ENCODE measurements at places on chromosomes 11 and 22. TPM values are rescaled to one million over a fixed set of nuclear protein-coding genes. Genes with fewer than 3 reads are reported as not detected.
A peak's percentile ranks its signal among the peaks of the same experiment; 100 is the strongest.

The ART1 gene
- total RNA-seq, result 5.6 TPM

DNA sequence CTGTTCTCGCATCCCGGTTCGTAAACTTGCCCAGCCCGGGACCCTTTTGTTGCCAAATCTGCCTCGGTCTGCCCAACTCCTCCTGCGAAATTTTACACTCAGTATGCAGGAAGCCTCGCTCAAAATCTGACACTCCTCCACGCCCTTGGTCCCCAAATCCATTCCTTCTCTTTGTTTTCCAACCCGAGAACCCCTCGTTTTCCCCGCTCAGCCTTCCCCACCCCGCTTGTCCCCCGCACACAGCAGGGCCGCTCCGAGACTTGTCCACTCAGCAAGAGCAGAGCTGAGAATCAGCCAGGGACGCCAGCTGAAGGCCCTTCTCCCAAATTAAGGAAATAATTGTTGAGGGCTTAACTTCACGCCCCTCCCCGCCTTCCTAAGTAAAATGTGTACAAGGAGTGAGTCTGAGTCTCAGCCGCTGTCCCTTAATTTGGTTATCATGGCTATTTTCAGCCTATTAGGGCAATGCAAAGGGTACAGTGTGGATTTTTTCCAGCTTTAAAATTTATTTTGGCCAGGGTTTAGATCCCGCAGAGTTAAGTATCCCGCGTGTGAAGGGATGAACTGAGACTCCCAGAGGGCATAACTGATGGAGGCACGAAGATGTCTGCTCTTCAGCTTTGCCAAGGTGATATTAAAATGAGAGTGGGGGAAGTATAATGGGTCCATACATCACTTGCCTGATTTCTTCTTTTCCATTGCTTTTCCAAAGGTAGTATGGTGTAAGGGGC, 581 bp upstream of the FBXO3 start:
- no peaks in the 10 kb centered on the region for H3K36me3 ChIP-seq
- H3K27ac ChIP-seq, result peak overlapping the region; percentile 87
- peak overlapping the region; percentile 85 for H3K4me3 ChIP-seq
- H3K27me3 ChIP-seq, result no peaks in the 10 kb centered on the region

- DNase-seq, result no peak
- H3K27me3 ChIP-seq, result no peaks in the 10 kb centered on the region
- H3K4me3 ChIP-seq, result no peak overlapping the region
- peak overlapping the region; percentile 39 for H3K27ac ChIP-seq
- no peaks in the 10 kb centered on the region for H3K36me3 ChIP-seq
Measured at GRCh38 chr22:27820896-27821866, 19.6 kb upstream of the MN1 start.

DNA sequence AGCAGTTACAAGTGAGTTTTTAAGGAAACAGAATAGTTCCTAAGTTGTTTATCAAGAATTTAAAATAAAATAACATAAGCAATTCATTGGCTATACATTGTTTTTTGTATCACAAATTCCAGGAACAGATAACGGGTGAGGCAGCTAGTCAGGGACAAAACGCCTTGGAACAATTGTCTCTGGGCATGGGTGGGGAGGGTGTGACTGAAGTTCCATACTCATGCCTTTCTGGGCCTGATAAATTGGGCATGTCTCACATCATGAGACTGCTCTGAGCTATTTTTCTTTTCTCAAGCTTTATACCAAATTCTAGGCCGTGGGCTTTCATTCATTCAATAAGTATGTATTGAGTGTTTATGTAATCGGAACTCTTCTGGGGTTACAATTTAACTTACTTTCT, 21.6 kb downstream of the FOLR3 start:
- H3K27me3 ChIP-seq, result no peaks in the 10 kb centered on the region
- H3K4me3 ChIP-seq, result no peak overlapping the region
- DNase-seq, result no peak
- H3K4me1 ChIP-seq, result no peaks in the 10 kb centered on the region
- H3K36me3 ChIP-seq, result no peaks in the 10 kb centered on the region
- no peak overlapping the region for H3K27ac ChIP-seq

The TRIM6 gene
- total RNA-seq, result 0.64 TPM

The CABP7 gene
- total RNA-seq, result not detected

The OR5A1 gene
- total RNA-seq, result not detected

- H3K27me3 ChIP-seq, result no peaks in the 10 kb centered on the region
- no peaks in the 10 kb centered on the region for H3K36me3 ChIP-seq
- no peak overlapping the region for H3K27ac ChIP-seq
- H3K4me3 ChIP-seq, result no peak overlapping the region
- no peak for DNase-seq
- H3K4me1 ChIP-seq, result peaks cover 12% of the 10 kb centered on the region
Measured at GRCh38 chr22:43238526-43239006, 51.6 kb upstream of the TTLL12 start.

- no peaks in the 10 kb centered on the region for H3K27me3 ChIP-seq
- H3K36me3 ChIP-seq, result no peaks in the 10 kb centered on the region
- no peak for DNase-seq
Measured at GRCh38 chr11:10122326-10123197, 171.5 kb downstream of the SBF2 start.

The CNTF gene
- 1.9 TPM for total RNA-seq

The ANGPTL5 gene
- total RNA-seq, result not detected

GRCh38 chr11:1768141-1768469, 4.4 kb upstream of the CTSD start:
- H3K4me3 ChIP-seq, result no peak overlapping the region
- H3K36me3 ChIP-seq, result no peaks in the 10 kb centered on the region
- peaks cover 14% of the 10 kb centered on the region for H3K4me1 ChIP-seq
- no peak for DNase-seq
- no peak overlapping the region for H3K27ac ChIP-seq

DNA sequence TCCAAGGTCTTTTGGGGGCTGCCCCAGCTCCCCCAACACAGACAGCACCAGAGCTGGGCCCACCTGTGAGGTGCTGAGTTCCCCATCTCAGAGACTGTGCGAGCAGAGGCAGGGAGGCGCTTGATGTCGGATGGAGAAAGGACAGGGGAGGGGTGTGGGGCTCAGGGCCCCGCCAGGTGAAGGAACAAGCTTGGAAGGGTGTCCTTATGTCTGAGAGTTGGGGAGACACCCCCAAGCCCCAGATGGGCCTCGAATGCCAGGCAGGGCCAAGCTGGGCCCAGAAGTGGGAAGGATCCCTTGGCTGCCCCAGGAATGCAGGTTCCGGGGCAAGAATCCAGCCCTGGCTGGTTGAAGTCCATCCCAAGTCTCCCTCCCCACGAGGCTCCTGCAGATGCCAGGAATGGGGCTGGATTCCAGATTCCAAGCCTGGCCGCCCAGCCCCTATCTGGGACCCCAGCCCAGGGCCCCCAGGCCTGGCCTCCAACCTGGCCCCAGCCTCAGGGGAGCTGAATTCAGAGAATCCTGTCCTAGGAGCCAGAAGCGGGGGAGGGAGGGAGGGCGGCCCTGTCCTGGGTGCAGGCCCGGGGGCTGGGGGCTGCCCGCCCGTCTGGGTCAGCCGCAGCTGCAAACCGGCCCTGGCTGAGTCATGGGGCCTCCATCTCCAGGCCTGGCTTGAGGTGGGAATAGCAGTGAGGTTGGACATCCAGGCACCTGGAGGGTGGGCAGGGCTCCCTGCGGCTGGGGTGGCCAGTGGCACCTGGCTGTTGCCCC, 50.9 kb downstream of the CDKN1C start:
- H3K27ac ChIP-seq, result no peak overlapping the region
- H3K36me3 ChIP-seq, result no peaks in the 10 kb centered on the region
- H3K4me1 ChIP-seq, result no peaks in the 10 kb centered on the region
- DNase-seq, result no peak
- H3K27me3 ChIP-seq, result no peaks in the 10 kb centered on the region
- no peak overlapping the region for H3K4me3 ChIP-seq

GRCh38 chr11:66975405-66976027, 412 bp downstream of the C11orf86 start:
- H3K36me3 ChIP-seq, result no peaks in the 10 kb centered on the region
- peaks cover 12% of the 10 kb centered on the region for H3K4me1 ChIP-seq
- no peak for DNase-seq
- H3K27me3 ChIP-seq, result no peaks in the 10 kb centered on the region
- H3K4me3 ChIP-seq, result no peak overlapping the region

The CYTH4 gene
- total RNA-seq, result 130 TPM

- no peaks in the 10 kb centered on the region for H3K36me3 ChIP-seq
- no peaks in the 10 kb centered on the region for H3K4me1 ChIP-seq
- H3K27me3 ChIP-seq, result no peaks in the 10 kb centered on the region
- no peak overlapping the region for H3K4me3 ChIP-seq
- no peak for DNase-seq
- H3K27ac ChIP-seq, result no peak overlapping the region
Measured at GRCh38 chr11:133842053-133842452, 3.3 kb downstream of the SPATA19 start.

The SCN4B gene
- total RNA-seq, result 1.1 TPM

- DNase-seq, result no peak
- no peaks in the 10 kb centered on the region for H3K36me3 ChIP-seq
- no peaks in the 10 kb centered on the region for H3K4me1 ChIP-seq
- H3K27me3 ChIP-seq, result no peaks in the 10 kb centered on the region
- H3K4me3 ChIP-seq, result no peak overlapping the region
Measured at GRCh38 chr11:87491381-87491780, 453.6 kb downstream of the TMEM135 start.

The METTL15 gene
- 0.32 TPM for total RNA-seq

- peak; percentile 85 for DNase-seq
- H3K36me3 ChIP-seq, result no peaks in the 10 kb centered on the region
- H3K27me3 ChIP-seq, result no peaks in the 10 kb centered on the region
- peaks cover 15% of the 10 kb centered on the region for H3K4me1 ChIP-seq
- peak overlapping the region; percentile 88 for H3K27ac ChIP-seq
Measured at GRCh38 chr11:61378713-61379313, 13.6 kb upstream of the TMEM216 start.

- H3K4me1 ChIP-seq, result no peaks in the 10 kb centered on the region
- peaks cover 10% of the 10 kb centered on the region for H3K36me3 ChIP-seq
- no peak overlapping the region for H3K4me3 ChIP-seq
- no peaks in the 10 kb centered on the region for H3K27me3 ChIP-seq
- H3K27ac ChIP-seq, result no peak overlapping the region
Measured at GRCh38 chr22:24925586-24926427, 20.7 kb downstream of the LHFPL7 start.

DNA sequence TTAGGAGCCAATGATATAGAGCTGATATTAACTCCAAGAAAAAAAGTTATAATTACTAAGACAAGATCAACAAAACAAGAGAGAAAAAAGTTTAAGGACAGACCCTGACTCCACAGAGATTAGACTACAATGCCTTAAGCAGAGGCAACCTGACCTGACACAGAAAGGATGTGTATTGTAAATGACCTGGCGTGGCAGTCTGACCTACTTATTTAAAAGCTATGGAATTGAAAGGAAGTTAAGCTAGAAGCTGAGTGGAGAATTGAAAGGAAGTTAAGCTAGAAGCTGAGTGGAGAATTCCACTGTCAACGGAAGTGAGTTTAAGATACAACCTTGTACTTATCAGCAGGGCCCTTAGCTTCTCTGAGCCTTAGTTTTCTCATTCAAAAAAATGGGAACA, 885.4 kb downstream of the OPCML start:
- no peak overlapping the region for H3K4me3 ChIP-seq
- no peak for DNase-seq
- no peaks in the 10 kb centered on the region for H3K4me1 ChIP-seq
- no peak overlapping the region for H3K27ac ChIP-seq
- no peaks in the 10 kb centered on the region for H3K36me3 ChIP-seq

- peak within 1 kb of the TSS; percentile 58 for H3K4me3 ChIP-seq
- peak; percentile 84 for DNase-seq
- peaks cover 5% of the 10 kb centered on the region for H3K36me3 ChIP-seq
- peak within 1 kb of the TSS; percentile 90 for H3K27ac ChIP-seq
Measured at GRCh38 chr11:89490981-89491690, at the start of gene NOX4. Gene NOX4, minus strand, starts transcription at chr11:89491375. Its CDS starts 129 bp downstream, at chr11:89491246.

DNA sequence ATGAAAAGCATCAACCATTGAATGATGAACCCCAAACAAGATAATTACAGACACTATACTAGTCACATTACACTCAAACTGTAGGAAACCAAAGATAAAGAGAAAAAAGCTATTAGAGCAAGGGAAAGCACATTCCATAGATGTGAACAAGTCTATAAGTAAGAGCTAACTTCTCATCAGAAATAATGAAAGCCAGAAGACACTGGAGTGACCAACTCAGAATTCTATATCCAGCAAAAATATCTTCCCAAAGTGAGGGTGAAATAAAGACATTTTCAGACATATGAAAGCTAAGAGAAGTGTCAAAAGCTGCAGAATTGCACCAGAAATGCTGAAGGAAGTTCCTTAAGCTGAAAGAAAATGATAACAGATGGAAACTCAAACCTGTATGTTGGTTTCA, 17.3 kb downstream of the FCHSD2 start:
- H3K36me3 ChIP-seq, result peaks cover 3% of the 10 kb centered on the region
- H3K4me1 ChIP-seq, result no peaks in the 10 kb centered on the region
- H3K27me3 ChIP-seq, result no peaks in the 10 kb centered on the region
- no peak overlapping the region for H3K4me3 ChIP-seq
- H3K27ac ChIP-seq, result no peak overlapping the region
- no peak for DNase-seq

The TLCD5 gene
- total RNA-seq, result 8.4 TPM

The CASP5 gene
- not detected for total RNA-seq

DNA sequence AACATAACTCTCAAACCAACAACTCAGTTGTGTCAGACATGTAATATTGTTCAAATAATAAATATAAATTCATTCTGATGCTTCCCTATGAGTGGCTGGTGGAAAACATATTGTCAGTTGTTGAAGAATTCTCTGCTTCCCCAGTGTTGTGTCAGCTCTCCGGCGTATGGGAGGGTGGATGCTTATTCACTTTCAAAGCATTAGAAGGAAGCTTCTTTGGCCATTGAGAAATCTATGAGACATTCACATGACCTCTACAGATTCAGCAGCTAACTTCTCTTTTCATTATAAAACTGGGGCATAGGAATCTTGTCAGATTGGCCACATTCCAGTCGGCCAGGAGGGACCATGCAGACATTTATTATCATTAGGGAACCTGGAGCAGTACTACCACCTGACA, 2.9 kb downstream of the OR51V1 start:
- H3K36me3 ChIP-seq, result no peaks in the 10 kb centered on the region
- no peaks in the 10 kb centered on the region for H3K4me1 ChIP-seq
- no peak overlapping the region for H3K4me3 ChIP-seq
- no peak overlapping the region for H3K27ac ChIP-seq
- DNase-seq, result no peak
- H3K27me3 ChIP-seq, result no peaks in the 10 kb centered on the region

DNA sequence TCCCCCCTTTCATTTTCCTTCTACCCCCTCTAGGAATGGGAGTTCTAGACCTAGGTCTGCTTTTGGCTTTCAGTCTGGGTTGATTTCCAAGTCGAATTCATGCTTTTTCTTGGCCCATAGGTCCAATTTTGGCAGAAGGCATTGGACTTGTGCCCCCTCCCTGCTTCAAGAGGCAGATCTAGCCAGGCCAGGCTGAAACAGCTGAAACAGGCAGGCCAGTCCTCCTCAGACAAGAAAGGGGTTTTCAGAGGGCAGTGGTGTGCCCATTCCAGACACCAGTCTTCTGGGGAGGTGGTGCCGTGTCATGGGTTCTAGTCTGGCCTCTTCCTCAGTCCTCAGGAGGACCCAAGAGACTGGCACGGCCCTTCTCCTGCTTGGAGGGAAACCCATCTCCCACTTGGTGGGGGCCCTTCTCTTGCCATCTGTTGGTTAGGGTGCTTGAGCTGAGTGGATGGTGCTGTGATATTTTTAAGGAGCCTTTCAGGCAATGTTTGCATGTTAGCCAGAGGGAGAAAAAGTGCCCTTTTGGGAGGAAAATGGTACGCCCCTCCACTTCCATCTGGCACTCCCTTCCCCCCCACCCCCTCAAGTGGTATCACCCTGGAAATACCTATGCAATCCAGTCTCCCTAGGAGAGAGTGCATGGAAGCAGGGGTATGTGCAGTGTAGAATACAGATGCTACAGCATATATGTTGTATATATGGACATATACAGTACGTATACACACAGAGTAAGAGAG, 53.6 kb downstream of the SYT13 start:
- H3K4me3 ChIP-seq, result no peak overlapping the region
- no peak overlapping the region for H3K27ac ChIP-seq
- DNase-seq, result no peak
- peaks cover 7% of the 10 kb centered on the region for H3K4me1 ChIP-seq
- peaks cover under 1% of the 10 kb centered on the region for H3K36me3 ChIP-seq
- H3K27me3 ChIP-seq, result no peaks in the 10 kb centered on the region

Data from ascending aorta (tissue), 2 donors.